Erythroblast (primary cell): ENCODE measurements at places on chromosomes 16 and 17.

DNA sequence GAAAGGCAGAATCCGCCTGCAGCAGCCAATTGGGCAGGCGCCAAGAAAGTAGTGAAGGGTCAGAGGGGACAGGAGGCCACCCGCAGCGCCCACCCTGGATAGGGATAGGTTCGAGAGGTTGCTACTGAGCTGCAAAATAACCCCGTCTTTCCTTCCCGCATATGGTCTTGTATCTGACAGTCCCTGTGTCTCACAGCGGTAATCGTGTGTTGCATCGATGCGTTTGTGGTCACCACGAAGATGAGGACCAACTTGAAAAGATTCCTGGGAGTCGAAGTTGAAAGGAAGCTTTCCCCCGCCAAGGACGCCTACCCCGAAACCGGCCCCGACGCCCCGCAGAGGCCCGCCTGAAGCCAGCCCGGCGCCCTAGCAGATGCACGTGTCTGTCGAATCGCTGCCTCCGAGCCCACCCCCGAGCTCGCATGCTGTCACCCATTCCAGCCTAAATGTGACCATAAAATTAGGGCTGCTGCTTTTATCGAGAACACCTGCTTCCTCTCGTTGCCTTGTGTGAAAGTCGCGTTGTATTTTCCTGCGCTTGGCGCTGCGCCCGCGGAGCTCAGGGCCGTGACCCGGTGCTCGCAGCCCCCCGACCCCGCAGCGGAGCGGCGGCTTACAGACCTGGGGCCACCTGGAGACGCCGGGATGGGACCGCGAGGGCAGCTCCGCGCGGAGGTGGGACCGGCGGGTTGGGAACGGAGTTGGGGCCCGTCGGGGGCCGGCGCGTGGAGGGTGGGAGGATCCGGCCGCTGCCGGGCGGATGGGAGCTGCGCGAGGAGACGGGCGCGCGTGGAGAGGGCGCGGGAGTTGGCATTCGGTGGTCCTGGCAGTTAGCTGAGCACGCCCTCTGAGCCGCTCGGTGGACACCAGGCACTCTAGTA is at the start of gene CMTM2:
TSS of gene CMTM2 (plus strand) at position 813 of the 881 bp plus-strand sequence. CDS start 145 bp downstream, outside the sequence.
- DNase-seq = no peak

- DNase-seq = no peak
Measured at GRCh38 chr17:4487820-4488716, 10.6 kb upstream of the SPNS2 start.

DNA sequence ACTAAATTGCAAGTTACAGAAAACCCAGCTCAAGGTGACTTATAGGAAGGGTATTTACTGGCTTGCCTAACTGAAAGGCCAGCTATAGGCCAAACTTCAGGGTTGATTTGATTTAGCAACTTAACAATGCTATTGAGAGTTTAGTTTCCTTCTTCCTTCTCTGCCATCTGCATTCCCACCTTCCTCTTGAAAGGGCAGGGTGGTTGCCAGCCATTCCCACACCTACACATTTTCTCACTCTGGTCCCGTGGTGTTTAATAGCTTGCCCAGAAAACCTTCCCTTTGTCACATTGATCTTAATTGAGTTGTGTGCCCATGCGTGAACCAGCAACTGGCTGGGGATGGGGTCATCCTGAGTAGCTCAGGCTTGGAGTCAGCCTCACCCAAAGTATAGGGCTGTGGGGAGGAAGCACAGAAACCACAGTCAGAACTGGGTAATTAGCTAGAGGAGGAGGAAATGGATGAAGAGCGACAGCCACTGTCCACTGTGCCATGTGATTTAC is 194.7 kb downstream of the SPECC1 start:
- DNase-seq = no peak

DNA sequence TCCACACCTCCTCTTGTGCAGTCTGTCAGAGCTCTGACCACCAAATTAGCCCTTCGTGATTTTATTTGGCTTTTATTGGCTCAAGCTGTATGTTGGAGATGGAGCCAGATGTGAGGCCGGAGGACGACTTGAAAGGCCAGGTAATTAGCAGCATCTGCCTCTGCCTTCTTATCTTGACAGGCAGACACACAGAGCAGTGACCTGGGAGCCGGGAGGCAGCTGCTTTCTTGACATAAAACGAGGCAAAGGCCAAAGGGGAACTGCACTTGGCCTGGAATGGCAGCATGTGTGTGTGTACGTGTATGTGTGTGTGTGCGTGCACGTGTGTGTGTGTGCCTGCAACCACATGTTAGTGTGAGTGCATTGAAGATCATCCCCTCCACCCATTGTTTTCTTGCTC is 56.9 kb upstream of the BRD7 start:
- no peak for DNase-seq

GRCh38 chr17:77649717-77650211 is 308.7 kb upstream of the TNRC6C start:
- peak; percentile 24 for DNase-seq

DNA sequence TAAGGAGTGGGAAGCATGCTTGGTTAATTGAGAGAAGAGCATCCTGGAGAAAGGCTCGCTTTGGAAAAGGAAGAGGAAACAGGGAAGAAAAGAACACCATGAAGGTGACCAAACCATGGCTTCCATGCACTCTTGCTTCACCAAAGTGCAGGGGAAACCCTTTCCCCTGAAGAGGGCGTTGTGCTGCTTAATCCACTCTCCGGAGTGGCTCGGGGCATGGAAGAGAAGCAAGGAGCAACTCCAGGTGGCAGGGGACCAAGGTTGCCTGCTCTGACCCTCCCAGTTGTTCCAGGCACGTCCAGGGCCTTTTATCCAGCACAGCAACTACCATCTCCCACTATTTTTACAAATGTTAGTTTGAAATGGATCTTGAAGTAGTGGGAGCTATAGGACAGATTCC is 108.1 kb downstream of the STX8 start:
- no peak for DNase-seq

- no peak for DNase-seq
Measured at GRCh38 chr16:53866520-53866919, 162.6 kb downstream of the FTO start.

DNA sequence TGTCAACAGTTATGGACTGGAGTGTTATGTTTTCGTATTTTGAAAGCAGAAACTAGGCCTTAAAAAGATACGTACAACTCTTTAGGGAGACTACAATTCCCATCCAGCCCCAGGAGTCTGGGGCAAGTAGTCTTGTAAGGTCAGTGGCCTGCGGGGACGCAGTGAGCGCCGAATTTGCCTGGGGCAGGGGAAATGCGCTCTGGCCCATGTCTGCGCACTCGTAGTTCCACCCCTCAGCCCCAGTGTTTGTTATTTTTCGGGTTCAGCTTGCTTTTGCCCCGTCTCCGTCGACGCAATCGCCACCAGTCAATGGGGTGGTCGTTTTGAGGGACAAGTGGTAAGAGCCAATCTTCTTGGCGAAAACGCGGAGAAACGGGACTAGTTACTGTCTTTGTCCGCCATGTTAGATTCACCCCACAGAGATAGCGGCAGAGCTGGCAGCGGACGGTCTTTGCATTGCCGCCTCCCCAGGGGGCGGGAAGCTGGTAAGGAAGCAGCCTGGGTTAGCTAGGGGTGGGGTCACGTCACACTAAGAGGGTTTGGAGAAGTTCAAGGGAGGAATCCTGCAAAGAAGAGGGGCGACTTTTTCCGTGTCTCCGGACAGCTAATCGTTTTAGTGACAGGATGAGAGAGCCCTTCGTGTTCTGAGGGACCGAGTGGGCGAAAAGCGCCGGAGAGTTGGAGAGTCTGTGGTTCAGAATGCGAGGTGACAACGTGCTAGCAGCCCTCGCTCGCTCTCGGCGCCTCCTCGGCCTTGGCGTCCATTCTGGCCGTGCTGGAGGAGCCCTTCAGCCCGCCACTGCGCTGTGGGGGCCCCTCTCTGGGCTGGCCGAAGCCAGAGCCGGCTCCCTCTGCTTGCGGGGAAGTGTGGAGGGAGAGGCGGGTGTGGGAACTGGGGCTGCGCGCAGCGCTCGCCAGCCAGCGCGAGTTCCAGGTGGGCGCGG is 1.1 kb upstream of the BRCA1 start:
- DNase-seq = peak; percentile 74

- DNase-seq = no peak
Measured at GRCh38 chr16:73053364-73054124, 5.6 kb upstream of the ZFHX3 start.

DNA sequence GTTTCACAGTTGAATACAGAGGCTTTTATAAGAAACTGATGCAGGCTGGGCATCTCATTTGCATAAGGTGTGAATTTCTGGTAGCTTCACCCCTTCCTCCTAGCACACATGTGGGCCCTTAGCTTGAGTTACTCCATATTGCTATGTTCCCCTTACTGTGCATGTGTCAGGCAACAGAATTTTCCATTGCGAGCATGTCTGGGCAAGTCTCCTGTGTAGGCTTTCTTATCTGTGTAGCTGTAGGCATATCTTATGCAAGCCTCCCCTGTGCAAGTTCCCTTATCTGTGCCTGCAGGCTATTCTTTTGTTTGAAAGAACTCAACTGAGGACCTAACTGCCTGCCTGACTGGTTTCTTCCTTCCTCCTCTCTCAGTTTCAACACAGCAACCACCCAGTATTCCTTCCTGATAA is 597.4 kb upstream of the CDH5 start:
- peak; percentile 16 for DNase-seq

DNA sequence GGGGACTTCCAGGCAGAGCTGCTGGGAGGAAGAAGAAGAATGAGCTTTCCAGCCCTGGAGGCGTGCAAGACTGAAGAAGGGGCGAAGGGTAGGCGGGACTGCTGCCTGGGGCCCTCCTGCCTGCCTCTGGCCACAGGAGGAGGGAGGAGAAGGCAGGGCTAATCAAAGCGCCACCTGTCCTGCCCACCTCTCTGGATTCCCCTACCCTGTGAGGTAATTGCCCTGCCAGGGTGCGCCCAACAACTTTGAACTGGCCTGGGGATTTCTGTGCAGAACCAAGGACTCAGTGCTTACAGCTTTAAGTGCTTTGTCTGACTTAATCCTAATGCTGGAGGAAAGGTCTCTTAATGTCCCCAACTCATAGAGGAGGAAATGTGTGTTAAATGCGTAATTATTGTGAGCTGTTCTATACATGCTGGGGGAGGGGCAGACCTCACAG is at the start of gene NOXO1:
TSS of gene NOXO1 (minus strand) at position 72 of the 439 bp plus-strand sequence. CDS start 290 bp downstream, outside the sequence.
- DNase-seq = no peak

- DNase-seq = no peak
Measured at GRCh38 chr16:79082970-79083369, 517.6 kb downstream of the MAF start.

- DNase-seq = peak; percentile 92
Measured at GRCh38 chr17:50153650-50154575, 3.4 kb upstream of the PPP1R9B start.

DNA sequence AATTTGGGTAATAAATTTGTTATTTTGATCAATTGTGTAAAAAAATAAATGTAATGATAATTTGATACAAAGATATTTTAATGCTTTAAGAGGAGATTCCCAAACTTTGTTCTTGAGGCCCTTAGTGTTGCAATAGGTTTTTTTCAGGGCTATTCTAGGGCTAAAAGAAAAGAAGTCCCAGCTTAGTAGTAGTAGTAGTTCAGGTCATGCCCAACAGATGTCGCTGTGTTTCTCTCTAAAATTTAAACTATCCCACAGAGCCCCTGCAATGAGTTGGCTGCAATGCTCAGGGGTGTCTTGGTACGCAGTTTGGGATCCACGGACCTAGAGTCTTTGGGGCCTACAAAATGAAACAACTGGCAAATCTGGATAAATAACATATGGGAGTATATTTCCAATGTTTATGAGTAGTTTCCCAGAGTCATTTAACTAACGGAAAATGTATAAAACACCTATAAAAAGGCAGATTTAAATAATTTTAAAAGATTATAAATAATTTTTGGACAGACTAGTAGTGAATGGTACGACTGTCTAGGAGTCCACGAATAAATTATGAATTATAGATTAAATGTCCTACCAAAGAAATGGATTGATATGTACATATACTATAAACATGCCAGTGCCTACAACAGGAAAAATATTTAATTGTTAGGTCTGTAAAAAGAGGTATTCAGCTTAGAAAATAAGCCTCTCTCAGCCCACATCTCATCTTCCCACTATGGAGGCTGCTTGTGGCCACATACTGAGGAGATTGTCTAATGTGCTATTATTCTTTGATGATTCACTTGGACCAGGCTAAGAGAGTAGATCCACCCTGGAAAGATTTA is 228.5 kb upstream of the PMFBP1 start:
- peak; percentile 56 for DNase-seq

DNA sequence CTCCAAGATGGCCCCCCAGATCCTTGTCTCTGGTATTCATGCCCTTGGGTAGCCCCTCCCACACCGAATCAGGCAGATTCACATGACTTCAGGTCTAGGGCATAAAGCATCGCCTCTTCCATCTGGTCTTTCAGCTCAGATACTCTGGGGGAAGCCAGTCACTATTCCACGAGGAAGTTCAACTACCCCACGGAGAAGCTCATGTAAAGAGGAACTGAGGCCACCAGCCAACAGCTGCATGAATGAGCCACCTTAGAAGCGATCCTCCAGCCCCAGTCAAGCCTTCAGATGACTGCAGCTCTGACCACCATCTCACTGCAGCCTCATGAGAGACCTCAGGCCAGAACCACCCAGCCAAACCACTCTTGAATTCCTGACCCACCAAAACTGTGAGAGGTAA is 54.1 kb downstream of the SOCS3 start:
- DNase-seq = no peak

- DNase-seq = no peak
Measured at GRCh38 chr17:65504141-65504540, 57.3 kb downstream of the AXIN2 start.

DNA sequence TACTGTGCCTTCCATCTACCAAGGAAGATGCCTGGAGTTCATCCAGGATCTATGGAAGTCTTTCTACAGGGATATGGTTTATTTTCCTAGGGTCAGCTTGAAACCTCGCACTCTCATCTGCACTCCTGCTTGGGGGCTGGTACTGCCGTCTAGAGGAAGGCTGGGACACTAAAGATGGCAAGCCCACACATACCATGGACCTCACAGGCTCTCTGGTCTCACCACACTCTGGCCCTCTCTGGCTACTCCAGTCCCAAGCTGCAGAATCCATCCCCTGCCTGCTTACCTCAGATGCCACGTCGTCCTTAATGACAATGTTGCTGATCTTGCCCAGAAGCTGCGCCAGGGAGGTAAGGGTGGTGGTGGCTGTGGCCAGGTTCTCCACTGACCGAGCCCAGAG is 2.1 kb upstream of the UNC119 start:
- no peak for DNase-seq

DNA sequence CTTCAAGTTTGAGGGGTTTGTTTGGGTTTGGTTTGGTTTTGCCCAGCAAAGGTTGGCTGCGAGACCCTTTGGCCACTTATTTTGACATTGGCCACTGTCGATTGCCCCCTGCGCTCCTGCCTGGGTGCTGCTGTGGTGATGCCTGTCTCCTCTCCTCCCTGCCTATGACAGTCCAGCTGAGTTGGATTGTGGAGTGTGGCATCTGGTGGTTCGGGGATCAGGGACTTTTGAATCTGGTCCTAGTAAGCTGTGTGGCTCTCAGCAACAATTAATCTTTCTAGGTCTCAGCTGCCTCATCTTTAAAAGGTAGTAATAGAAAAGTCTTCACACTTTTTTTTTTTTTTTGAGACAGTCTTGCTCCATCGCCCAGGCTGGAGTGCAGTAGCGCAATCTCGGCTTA is 27.1 kb downstream of the CDK5RAP3 start:
- DNase-seq = no peak

DNA sequence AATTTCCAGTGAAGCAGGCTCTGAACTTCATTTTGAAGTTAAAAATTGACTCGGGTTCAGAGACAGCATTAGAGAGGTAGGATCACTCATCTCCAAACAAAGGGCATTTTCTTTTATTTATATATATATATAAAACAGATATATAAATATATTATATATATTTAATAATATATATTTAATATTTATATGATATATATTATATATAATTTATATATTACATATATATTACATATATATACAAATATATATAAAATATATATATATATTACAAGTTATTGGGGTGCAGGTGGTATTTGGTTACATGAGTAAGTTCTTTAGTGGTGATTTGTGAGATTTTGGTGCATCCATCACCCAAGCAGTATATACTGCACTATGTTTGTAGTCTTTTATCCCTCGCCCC is 320.8 kb downstream of the MAP2K6 start:
- DNase-seq = no peak
